ENCODE measurements at places on chromosomes 11 and 22. TPM values are rescaled to one million over a fixed set of nuclear protein-coding genes. Genes with fewer than 3 reads are reported as not detected.

- DNase-seq: peak; percentile 68
Measured at GRCh38 chr11:100827934-100828661, 141.0 kb downstream of the ARHGAP42 start.

DNA sequence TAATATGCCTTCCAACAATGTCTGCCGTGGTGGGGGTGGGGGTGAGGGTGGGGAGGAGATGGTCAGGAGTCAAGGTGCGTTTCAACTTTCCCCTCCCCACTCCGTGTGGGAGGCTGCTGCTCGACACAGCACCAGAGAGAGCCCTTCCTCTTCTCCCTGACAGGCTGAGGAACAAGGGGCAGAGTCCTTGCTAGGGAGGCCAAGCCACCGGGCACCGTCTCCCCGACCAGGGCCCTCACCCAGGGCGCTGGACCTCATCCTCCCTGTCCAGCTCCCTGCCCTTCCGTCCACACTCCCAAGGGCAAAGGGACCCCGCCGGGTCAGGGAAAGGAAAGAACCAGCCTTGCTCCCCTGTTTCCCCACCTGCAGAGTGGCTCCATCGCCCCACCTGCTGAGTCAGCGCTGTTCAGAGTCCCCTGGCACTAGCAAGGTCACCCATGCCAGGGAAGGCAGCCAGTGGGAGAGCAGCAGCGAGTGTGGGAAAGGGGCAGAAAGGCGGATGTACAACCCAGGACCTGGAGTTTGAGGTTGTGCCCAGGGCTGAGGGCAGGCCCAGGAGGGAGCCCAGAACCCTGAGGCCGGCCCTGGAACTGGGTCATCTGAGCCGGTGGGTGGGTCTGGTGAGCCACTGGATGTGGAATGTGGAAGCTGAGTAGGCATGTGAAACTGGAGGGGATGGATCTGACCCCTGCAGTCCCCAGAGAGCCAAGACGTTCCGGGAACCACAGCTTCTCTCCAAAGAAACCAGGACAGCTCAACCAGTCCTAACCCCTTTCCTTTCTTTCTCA, 47.2 kb downstream of the BUD13 start:
- peak; percentile 32 for DNase-seq

DNA sequence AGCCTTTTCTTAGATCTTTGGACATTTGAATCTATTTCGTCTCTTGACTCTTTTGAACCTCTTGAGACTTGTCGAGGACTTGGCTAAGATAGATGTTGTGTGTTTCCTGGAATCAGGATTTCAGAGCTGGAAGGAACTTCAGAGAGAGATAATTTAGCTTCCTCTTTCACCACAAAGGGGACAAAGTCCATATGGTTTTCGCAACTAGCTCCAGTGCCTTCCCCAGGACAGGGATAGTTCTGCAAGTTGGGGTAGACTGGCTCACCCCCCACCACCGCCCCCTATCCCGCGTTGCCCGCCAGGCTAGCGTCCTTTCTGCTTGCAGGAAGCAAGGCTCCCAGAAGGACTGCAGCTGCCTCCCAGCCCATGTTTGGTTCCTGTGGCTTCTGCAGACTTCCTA, 75.7 kb upstream of the MYO18B start:
- DNase-seq: peak; percentile 34

- DNase-seq: peak; percentile 85
Measured at GRCh38 chr11:67302571-67303131, 679 bp upstream of the SSH3 start.

DNA sequence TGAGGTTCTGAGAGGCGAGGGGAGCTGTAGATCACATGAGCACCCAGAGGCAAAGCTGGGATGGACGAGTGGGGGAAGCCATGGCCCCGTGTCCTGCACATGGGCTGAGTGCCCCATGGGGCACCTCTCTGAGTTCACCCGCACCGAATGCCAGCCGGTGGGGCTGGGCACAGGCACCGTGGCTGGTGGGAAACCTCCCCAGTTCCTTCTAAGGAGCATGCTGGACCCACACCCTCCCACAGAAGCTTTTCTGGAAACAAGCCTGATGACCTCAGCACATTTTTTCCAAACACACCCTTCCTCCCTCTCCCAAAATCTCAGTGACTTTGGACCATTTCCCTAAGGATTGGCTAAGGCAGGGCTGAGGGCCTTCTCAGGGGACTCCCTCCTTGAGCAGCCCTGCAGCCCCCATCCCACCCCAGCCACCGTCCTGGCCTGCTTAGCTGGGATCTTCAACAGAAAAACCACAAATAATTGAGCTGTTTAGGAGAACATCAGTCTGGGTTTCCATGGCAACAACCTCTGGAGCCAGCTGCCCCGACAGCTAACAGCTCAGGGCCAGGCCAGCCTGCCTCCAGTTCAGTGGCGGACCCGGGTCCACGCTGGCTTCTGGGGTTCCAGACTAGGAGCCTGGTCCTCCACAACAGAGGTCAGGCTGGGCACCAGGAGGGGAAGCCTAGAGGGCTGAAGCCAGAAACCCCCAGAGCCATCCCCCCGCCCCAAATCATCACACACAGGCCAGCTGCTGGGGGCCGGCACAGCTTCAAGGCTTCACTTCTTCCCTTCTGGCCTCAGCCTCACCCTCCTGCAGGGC, 18.1 kb upstream of the LINC01488 start:
- DNase-seq: peak; percentile 65

DNA sequence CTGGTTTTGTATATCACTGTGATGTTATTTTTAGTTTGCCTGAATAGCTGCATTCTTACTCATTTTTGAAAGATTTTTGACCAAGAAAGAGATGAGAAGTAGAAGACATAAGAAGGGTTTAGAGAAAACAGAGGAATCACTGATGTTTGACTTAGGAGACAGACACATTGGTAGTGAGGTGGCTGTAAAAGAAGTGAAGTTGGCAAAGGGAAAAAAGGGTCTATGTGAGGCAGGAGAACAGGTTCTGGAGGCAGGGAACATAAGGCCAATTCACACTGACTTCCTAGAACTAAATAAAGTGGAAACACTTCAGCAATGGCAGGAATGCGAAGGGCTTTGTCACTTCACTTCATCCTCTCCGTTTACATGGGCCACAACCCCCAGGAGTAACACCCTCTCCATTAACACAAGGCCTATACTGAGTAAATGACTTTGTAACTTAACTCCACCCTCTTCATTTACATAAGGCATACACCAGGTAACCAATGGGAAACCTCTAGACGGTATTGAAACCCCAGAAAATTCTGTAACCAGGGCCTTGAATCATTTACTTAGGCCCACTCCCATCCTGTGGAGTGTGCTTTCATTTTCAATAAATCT, 36.5 kb downstream of the CTSC start:
- DNase-seq: peak; percentile 94

- DNase-seq: no peak
Measured at GRCh38 chr22:28999510-28999909, 62.1 kb downstream of the C22orf31 start.

Gene POU2AF2
- polyA plus RNA-seq: not detected

Gene PRMT3
- polyA plus RNA-seq: 19.1 TPM

Gene APBB1
- 10.6 TPM for polyA plus RNA-seq
